ENCODE measurements at places on chromosomes 7 and 10. TPM values are rescaled to one million over a fixed set of nuclear protein-coding genes. Genes with fewer than 3 reads are reported as not detected.

The CROT gene
- total RNA-seq, result 7.5 TPM

The MRC1 gene
- under 0.01 TPM for total RNA-seq

The MMS19 gene
- 70.1 TPM for total RNA-seq

The LLCFC1 gene
- total RNA-seq, result not detected

The GTPBP4 gene
- 43.2 TPM for total RNA-seq

The GIMAP8 gene
- total RNA-seq, result 104 TPM

The CPN1 gene
- not detected for total RNA-seq

Measured in epithelial cell of umbilical artery (primary cell).